Stimulated activated CD8-positive, alpha-beta memory T cell treated with anti-CD3 and anti-CD28 coated beads, Interleukin-7, amount 100 ng/mL, for 1 hour (primary cell): ENCODE measurements at places on chromosomes 4 and X.

DNA sequence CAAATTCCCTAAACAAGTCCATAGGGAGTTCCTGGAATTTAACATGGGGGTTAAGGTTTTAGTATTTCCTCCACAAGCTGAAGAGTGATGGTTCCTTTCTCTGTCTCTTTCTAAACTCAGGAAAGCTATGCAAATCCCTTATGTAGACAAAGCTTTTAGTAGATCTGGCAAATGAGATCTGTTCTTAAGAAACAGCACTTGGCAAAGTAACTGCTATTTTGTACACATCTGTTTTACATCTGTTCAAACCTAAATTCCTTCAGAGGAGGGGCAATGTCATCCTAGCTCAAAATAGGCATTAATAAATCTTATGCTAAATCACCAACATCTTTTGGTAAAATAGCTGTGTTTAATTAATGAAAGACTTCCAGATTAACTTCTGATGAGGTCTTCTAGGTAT, 137.8 kb upstream of the TBC1D9 start:
- no peak for DNase-seq

GRCh38 chr4:136281889-136282288, 1250.4 kb downstream of the PCDH18 start:
- DNase-seq: no peak

GRCh38 chr4:125541836-125542385, 227.2 kb downstream of the FAT4 start:
- no peak for DNase-seq

- DNase-seq: no peak
Measured at GRCh38 chrX:111447298-111447697, 35.3 kb upstream of the DCX start.

DNA sequence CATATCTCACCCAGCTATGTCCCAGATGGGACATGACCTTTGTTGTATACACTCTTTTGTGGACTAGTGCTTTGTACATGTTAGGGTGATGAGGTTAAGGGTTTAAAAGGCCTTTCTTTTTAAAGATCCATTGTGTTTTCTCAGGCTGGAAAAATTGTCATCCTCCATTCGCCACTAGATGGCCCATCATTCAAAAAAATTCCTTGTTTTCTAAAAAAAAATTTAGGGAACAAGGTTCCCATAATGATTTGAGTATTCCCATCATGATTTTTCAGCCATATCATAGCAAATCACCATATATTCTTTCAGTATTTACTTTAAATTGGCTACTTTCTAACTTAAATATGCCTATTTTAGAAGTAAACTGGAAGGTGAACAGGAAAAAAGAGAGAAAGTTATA, 91.9 kb upstream of the TMEM164 start:
- no peak for DNase-seq

DNA sequence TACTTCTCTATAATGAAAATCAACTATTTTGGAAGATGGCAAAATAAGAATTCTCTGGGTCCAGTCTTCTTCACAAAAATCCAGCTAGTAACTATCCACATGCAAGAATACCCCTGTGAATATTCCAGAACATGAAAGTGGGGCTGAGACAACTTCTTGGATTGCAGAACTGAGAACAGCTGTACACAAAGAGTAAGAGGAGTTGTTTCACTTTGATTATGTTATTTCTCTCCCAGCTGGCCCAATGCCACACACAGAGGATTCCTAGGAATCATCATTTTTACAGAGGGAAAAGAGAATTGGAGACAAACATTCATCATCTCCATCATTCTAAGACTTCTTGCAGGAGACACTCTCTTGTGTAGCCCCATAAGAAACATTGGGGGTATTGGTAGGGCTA, 782.2 kb upstream of the LCORL start:
- DNase-seq: no peak

DNA sequence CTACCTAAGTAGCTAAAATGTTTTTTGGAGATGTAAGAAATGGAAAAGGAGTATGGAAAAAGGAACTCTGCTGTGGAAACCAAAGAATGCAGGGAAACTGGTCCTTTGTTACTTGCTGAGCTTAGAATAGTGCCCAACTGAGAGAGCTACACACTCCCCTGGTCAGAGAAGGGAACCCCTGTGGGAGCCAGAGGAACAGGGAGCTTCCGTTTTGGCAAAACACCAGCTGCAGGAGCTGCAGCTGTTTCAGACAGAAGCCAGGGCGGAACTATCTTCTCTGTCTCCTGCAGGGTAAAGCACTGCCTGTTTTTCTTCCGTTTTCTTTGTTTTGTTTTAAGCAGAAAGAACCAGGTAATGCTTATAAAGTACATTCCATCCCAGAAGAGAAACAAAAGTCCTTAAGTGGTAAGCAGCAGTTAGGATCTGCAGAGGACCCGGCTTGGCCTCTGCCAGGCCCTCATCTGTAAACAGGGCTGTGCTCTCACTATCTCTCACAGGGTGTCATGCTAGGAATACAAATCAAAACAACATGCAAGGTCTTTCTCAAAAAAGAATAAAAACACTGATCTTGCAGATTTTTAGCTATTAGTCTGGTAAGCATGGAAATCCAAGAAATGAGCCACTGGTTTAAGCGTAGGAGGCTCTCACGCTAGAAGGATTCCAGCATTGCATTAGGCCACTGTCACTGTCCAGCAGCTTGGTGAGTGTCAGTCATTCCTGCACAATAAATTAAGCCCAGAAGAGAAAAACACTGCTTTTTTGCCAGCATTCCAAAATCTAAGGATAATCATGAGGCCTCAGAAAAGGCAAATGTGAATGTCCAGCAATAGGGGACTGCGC, 76.1 kb downstream of the CHST7 start:
- no peak for DNase-seq

DNA sequence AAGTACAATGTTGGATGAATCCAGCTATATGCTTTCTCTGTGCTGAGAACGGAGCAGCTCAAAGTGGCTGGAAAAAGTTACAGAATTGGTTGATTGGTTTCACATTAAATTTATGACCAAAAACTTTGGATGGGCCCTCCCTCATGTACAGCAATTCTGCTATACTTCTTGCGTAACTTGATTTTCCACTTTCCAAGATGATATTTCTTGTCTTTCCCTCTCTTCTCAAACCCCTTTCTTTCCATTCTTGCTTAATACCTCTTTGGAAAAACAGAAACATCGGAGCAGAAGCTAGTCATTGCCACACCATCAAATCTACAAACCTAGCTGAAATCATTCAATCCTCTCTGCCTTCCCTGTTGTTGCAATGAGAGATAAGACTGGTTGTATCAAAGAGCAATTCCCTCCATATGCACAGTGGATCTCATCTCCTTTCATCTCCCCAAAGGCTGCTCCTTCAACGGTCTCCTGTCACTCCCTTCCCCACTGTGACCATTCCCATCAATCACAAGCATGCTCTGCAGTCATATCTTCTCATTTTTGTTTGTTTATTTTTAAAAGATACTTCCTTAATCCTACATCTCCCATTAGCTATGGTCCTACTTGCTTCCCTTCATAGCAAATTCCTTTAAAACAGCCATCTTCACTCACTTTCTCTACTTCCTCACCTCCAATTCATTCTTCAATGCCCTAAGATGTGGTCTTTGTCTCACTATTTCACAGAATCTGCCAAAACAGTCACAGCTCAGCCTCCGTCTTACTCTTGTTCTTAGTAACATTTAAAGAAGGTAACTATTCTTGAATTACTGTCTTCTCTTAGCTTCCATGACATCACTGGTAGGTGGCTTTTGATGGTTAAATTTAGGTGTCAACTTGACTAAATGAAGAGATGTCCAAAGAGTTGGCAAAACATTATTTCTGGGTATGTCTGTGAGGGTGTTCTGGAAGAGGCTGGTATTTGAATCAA, 145.5 kb downstream of the FAM13A start:
- DNase-seq: no peak

DNA sequence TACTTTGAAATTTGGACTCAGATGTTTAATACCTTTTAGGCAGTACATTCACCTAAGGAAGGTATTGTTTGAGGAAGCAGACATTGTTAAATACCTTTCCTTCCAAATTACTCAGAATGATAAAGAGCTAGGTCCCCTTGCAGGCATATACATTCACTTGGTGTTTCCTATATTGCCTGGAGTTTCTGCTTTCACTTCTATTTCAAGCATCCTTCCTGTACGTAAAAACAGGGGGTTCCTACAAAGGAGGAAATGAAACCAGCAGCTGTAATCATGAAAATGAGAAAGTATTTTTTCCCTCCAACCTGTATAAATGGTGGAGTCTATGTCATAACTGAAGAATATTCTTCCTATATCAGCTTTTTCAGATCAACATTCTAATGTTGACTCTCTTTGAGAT, 90.4 kb upstream of the RASGEF1B start:
- DNase-seq: no peak

- no peak for DNase-seq
Measured at GRCh38 chr4:186002853-186003252, 66.1 kb upstream of the TLR3 start.

DNA sequence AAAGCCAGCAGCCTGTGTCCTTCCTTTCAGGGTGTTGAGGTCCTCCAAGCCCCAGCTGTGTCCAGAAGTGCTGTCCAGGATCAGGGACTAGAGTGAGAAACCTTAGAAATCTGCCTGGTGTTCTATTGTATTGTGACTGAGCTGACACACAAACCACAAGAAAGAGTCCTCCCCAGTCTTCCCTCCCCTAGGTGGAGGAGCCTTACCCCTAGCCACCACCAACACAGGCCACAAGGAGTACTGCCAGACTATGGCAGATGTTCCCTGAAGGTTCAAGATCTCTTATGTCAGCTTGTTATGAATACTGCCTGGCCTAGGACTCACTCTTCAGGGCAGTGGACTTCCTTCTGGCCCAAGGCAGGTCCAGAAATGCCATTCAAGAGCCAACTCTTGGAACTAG, 514.1 kb upstream of the PITX2 start:
- DNase-seq: no peak

- DNase-seq: no peak
Measured at GRCh38 chrX:113726009-113726408, 857.9 kb upstream of the HTR2C start.

GRCh38 chrX:67726018-67726417, 182.2 kb downstream of the AR start:
- DNase-seq: no peak
